ENCODE measurements at places on chromosomes 3 and 15.

DNA sequence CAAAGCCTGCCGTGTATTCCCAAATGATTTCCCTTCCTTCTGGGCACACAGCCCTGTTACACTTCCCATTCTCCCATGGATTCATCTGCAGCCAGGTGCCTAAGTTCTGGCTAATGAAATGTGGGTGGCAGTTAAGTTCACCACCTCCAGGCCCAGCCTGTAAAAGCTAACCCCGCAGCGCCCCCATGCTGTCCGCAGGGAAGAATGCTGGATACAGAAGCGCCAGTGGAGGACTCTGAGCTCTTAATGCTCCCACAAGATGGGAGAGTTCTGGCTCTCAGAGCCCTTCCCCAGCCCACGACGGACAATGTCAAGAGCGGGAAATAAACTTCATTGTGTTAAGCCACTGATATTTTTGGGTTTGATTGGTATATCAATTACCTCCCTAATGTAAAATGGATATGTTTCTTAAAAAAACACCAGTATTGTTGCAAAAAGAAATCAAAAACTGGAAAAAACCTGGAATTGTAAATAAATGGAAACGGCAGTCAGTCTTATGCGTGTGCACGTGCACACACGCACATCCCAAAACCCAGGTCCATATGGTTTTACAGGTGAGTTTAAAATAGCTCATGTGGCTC is 37.7 kb upstream of the FGD5 start:
- H3K27ac ChIP-seq, result no peak overlapping the region
- DNase-seq, result no peak
- H3K4me3 ChIP-seq, result no peak overlapping the region
- no peaks in the 10 kb centered on the region for H3K4me1 ChIP-seq
- no peaks in the 10 kb centered on the region for H3K36me3 ChIP-seq

DNA sequence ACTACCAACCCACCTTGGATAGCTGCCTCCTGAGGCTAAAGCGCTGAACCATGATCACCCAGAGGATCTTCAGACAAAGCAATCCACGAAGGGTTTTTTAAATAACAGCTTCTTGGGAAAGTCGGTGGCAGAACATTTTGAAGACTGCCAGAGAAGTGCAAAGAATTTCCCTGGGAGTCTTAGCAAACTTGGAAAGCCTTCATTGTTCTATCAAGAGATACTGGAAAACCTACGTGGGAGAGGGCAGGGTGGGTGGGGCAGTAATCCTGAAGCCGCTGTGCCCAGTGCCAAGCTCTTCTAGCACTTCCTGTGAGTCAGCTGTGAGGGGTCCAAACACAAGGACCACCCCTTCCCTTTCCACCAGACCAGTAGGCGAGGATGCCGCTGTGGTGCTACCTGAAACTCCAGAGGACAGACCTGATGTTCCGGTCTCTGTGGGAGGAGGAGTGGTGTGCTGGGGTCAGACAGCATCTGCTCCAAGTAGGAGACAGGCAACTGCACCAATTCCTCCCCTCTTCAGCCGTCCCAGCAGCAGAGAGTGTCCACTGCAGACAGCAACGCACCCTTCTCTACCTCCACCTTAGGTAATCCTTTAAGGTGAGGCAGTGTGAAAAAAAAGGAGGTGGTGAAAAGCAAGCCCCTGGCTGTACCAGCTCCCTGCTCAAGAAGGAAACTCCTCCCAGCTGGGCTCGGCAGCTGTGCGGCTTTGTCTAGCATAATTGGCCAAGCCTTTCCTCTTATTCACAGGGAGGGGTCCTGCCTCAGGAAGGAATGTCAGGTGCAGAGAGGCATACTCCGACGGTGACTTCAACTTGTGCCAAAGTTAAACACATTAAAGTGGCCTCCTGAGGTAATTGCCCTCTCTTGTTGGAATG is 99.0 kb downstream of the TMCC1 start:
- no peak overlapping the region for H3K27ac ChIP-seq
- peaks cover 11% of the 10 kb centered on the region for H3K4me1 ChIP-seq
- H3K4me3 ChIP-seq, result no peak overlapping the region
- no peak for DNase-seq
- H3K27me3 ChIP-seq, result no peaks in the 10 kb centered on the region

DNA sequence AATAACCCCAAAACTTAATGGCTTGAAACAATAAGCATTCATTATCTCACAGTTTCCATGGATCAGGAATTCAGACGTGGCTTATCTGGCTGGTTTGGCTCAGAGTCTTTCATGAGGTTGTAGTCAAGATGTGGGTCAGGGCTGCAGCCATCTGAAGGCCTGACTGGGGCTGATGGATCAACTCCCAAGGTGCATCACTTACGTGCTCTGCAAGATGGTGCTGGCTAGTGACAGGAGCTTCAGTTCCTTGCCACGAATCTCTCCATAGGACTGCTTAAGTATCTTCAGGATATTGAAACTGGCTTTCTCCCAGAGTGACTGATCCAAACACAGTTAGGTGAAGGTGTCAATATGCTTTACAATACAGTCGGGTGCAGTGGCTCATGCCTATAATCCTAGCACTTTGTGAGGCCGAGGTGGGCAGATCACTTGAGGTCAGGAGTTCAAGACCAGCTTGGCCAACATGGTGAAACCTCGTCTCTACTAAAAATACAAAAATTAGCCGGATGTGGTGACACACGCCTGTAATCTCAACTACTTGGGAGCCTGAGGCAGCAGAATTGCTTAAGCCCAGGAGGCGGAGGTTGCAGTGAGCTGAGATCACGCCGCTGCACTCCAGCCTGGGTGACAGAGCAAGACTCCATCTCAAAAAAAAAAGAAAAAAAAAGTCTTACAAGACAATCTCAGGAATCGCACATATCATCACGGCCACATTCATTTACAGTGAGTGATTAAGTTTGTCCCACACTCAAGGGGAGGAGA is 28.5 kb upstream of the PTPRG start:
- H3K36me3 ChIP-seq, result no peaks in the 10 kb centered on the region

DNA sequence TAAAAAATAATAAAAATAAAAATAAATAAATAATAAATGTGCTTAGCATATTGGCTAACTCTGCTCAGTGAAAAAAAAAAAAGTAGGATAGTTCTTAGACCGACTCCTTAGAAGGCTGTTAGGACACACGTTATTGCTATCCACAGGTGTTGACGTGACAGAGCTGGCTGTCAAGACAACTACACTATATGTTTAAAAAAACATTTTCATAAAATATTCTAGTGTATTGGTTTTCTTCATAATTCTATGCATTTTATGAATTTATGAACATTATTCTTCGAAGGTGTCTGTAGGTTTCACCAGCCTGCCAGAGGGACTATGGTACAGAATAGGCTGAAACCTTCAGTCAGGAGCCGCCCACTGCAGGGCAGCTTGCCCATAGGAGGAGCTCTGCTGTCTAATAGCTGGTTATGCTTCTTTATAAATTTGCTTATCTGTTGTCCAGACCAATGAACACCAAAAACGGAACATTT is 9.2 kb downstream of the TM4SF1 start:
- peaks cover 10% of the 10 kb centered on the region for H3K27me3 ChIP-seq
- H3K27ac ChIP-seq, result no peak overlapping the region
- no peaks in the 10 kb centered on the region for H3K36me3 ChIP-seq
- no peak for DNase-seq
- peaks cover 5% of the 10 kb centered on the region for H3K4me1 ChIP-seq

- no peaks in the 10 kb centered on the region for H3K36me3 ChIP-seq
- H3K27ac ChIP-seq, result no peak overlapping the region
- H3K4me3 ChIP-seq, result no peak overlapping the region
- DNase-seq, result no peak
These were observed 26.7 kb downstream of the SLCO2A1 start for GRCh38 chr3:134003066-134003465.

DNA sequence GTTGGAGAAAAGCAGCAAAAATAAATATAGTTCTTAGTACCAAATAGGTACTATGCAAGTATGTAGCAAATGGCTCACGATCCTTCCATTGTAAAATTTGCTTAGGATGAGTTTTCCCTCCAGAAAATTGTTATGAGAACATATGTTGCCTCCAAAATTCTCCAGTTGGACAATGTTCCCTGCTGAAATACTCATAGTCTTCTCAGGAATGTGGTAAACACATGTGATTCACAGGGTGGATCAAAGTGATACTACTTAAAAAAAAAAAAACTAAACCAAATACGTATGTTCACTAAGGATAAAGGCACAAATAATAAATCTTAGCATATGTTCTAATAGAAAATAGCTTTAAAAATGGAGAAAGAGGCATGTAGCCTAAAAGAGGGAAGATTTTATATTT is 84.3 kb upstream of the ZNF385D start:
- no peaks in the 10 kb centered on the region for H3K36me3 ChIP-seq
- no peaks in the 10 kb centered on the region for H3K27me3 ChIP-seq
- DNase-seq, result no peak
- H3K27ac ChIP-seq, result no peak overlapping the region
- no peak overlapping the region for H3K4me3 ChIP-seq

DNA sequence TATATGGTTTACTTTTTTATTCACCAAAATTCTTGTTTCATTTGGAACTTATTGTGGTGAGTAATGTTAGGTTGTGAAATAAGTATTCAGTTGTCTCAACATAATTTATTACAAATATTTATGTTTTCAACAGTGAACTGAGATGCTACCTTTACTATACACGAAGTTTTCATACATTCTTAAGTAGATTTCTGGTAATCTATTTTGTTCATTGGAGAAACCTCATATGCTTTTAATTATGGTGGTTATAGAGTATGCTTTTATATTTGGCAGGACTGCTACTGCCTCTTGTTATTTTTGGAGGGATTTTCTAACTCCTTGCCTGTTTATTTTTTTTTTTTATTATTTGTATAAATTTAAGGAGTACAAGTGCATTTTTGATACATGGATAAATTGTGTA is 253.1 kb downstream of the NLGN1 start:
- no peaks in the 10 kb centered on the region for H3K27me3 ChIP-seq
- no peak for DNase-seq
- no peaks in the 10 kb centered on the region for H3K4me1 ChIP-seq
- H3K27ac ChIP-seq, result no peak overlapping the region
- no peak overlapping the region for H3K4me3 ChIP-seq

- H3K4me3 ChIP-seq, result no peak overlapping the region
- H3K4me1 ChIP-seq, result no peaks in the 10 kb centered on the region
- no peak for DNase-seq
- no peaks in the 10 kb centered on the region for H3K36me3 ChIP-seq
These were observed 43.0 kb upstream of the KY start for GRCh38 chr3:134693804-134694203.

DNA sequence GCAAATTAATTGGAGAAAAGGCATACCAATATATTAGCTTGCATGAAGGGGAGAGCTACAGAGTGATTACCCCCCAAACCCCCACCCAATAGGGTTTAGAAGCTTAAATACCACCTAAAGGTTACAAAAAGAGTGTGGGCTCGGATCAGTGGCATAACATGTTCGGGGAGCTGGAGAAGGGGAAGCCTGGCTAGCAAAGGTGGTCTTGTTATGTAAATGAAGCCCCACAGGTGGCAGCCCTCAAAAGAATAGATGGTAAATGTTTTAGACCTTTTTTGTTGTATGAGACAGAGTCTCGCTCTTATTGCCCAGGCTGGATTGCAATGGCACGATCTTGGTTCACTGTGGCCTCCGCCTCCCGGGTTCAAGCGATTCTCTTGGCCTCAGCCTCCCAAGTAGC is 10.9 kb upstream of the PXK start:
- DNase-seq, result no peak
- H3K27me3 ChIP-seq, result no peaks in the 10 kb centered on the region
- H3K4me1 ChIP-seq, result peaks cover 38% of the 10 kb centered on the region
- H3K4me3 ChIP-seq, result no peak overlapping the region
- peaks cover 28% of the 10 kb centered on the region for H3K36me3 ChIP-seq
